ENCODE measurements at places on chromosomes 5 and 9. TPM values are rescaled to one million over a fixed set of nuclear protein-coding genes. Genes with fewer than 3 reads are reported as not detected.

DNA sequence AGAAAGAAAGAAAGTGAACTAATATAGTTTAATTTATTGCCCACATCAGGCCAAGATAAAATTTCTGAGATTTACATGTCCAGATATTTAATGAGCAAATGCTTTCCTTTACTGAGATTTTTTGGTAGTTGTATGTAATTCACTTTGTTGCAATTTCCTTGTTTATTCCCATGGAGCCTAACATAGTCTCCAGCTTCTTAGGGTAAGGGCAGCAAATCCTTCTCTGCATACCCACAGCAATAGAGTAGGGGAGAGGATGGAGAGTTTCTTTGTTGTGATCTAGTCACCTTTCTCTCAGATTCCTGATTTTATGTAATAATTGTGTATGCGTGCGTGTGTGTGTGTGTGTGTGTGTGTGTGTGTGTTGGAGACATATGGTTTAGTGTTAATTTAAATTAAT, 51.6 kb upstream of the DPYSL3 start:
- no peak for DNase-seq

Gene TMOD1
- 0.10 TPM for polyA plus RNA-seq

Gene GCNT4
- 0.69 TPM for polyA plus RNA-seq

Gene EFCAB9
- polyA plus RNA-seq = not detected

DNA sequence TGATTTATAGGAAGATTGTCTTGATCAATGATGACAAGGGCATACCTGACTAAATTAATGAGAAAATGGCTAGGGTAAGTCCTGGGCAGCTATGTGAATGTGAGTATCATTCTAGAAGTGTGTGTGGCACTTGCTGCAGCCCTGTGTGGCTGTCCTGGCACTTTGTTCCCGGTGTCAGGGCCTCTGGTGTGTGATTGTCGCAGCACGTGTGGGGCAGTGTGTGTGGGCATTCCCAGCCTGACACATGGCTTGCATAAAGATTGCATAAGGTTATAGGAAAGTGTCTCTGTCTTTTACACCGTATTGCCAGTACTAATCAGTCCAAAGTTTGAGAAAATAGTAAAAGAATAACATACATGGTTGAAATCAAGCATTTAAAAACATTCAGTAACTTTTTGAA, 74.4 kb downstream of the TRIO start:
- no peak for DNase-seq
